ENCODE measurements at places on chromosomes 2 and 18.

DNA sequence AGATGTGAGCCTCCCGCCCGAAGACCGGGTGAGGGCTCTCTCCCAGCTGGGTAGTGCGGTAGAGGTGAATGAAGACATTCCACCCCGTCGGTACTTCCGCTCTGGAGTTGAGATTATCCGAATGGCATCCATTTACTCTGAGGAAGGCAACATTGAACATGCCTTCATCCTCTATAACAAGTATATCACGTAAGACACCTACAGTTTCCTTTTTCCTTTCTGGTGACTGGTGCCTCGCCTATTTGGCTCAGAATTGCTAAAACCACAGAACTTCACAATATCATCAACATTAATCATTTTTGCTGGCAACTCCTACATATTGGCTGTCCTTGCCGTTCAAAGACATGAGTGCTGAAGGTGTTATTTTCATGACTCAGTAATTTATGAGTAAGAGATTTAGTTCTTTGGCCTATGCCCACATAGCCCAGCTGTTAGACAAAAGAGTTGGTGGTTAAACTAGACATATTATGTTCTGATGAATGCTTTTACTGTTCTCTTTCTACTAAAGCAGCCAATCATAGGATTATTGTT is 2.2 kb downstream of the STAMBP start:
- peak; percentile 83 for DNase-seq

GRCh38 chr18:41630232-41630886 is 324.7 kb upstream of the PIK3C3 start:
- DNase-seq = no peak

DNA sequence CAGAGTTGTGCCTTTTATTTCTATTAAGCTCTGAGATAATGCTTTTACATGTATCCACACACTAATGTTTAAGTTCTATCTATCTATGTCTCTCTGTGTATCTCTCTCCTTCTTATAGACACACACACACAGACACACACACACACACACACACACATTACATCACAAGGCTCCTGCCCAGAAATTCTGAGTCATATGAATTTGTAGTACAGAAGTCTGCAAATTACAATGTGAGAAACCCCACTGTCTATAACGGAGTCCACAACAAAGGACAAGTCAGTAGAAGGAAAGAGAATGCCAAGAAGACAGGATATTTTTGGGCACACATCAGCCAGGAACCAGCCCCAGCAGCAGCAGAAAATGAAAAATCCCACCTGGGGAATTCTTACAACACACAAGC is 142.4 kb downstream of the EN1 start:
- DNase-seq = no peak

DNA sequence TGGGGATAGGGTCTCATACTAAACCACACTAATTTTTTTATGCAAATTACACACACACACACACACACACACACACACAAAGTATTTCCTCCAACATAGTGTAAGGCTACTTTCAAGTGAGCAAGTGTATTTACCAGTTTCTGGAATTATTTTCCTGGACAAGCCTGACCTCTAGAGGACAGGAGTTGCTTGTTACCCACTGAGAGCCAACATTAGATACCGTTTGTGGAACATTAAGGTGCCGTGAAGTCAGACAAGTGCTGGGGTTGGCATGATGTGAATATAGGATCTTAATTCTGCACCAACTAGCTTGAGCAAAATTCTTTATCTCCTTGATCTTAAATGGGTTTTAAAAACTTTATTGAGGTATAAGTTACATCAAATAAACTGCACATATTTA is 39.3 kb upstream of the SERPINB2 start:
- DNase-seq = peak; percentile 35

GRCh38 chr2:197851451-197851850 is 47.1 kb downstream of the PLCL1 start:
- no peak for DNase-seq
